Cerebellar cortex (tissue), 1 donor: ENCODE measurements at places on chromosomes 16 and 17.

GRCh38 chr16:6510261-6510660 lies 822.4 kb upstream of the RBFOX1 start:
- DNase-seq = peak; percentile 67

- no peak for DNase-seq
Observed at GRCh38 chr17:4950075-4950745, 709 bp upstream of the ENO3 start.

DNA sequence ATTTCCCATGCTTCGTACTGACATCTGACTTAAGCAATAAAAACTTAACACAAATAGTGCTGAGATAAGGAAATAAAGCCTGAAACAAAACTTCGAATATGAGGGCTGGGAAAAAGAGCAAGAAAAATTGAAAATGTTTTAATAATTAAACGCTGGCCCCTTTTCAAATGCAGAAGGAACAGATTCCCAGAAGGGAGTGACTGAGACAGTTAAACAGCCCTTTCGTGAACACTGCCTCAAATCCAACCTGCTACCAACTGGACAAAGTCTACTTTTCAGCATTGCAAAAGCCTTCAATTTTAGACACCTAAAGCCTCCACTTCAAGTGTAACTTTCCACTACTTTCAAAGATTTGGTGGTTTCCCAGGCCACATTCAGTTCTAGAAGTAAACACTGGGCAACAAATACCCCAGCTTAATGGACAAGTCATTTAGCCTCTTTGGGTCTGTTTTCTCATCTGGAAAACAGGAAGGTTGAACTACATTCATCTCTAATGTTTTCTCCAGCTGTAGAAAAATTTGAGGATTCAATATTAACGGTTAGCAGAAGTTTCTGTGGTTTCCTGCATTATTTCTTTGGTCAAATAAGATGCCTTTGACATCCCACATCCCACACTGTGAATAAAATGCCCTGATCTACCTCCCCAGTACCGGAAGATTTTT lies 11.8 kb downstream of the RFFL start:
- DNase-seq = no peak

DNA sequence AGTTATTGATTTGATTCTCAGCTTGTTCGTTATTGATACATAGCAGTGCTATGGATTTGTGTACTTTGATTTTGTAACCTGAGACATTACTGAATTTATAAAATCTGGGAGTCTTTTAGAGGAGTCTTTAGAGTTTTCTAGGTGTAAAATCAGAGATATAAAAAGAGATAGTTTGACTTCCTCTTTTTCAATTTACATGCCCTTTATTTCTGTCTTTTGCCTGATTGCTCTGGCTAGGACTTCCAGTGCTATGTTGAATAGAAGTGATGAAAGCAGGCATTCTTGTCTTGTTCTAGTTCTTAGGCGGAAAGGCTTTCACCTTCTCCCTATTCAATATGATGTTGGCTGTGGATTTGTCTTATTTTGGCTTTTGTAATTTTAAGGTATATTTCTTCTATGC lies 106.2 kb downstream of the PHKB start:
- DNase-seq = no peak

DNA sequence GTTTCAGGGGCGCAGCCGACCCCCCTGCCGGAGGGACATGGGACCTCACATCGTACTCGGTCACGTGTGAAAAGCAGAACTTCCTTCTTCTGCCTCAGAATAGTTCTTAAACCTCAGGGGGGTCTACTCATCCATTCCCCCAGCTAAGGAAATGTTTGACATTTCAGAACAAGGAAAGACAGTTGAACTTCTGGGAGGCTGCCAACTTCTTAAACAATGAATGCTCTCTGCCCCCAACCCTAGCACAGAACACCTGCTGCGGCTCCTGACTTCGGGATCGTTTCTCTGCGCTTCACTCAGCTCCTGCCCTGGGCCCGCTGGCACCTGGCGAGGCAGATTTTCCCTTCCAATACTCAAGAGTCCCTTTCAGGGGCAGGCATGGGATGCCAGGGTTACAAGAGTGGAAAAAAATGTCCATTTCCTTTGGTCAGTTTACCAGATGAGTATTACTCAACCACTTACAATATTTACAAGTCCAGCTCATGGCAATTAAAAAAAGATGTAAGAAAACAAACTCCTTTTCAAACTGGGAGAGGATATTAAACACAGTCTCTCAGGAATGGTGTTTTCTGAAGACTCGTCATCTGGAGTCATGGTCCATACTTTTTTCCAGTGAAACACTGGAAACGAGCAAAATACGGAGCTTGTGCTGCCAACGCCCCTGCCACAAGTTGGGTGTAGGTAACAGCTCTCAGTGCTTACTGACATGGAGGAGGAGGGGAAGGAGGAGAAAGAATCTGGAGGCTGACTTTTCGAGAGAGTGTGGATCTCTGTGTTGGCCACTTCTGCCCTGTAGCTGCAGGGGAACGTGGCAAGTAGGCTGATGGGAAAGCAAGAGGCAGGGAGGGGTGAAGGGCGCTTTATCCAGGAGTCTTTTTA lies 235.7 kb downstream of the NTN1 start:
- no peak for DNase-seq

DNA sequence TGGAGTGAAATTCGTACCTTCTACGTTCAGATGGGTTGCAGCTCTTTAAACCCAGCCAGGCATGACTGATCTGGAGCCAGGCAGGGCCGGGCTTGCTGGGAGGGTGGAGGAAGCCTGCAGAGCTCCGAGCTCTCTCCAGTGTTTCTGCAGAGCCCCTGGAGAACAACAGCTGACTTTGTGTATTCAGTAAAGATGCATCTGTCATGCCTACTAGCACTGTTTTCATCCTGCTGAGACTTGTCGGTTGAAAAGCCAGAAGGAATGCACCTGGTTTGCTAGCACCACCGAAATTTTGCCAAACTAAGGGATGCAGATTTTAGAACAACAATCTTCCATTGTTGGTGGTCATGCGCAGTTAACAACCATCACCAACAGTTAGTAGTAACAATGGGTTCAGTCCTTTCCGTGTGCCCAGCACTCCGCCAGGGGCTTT lies 22.4 kb upstream of the SCNN1B start:
- peak; percentile 29 for DNase-seq

- DNase-seq = peak; percentile 12
Observed at GRCh38 chr17:49993423-49994060, 1.5 kb downstream of the DLX3 start.

DNA sequence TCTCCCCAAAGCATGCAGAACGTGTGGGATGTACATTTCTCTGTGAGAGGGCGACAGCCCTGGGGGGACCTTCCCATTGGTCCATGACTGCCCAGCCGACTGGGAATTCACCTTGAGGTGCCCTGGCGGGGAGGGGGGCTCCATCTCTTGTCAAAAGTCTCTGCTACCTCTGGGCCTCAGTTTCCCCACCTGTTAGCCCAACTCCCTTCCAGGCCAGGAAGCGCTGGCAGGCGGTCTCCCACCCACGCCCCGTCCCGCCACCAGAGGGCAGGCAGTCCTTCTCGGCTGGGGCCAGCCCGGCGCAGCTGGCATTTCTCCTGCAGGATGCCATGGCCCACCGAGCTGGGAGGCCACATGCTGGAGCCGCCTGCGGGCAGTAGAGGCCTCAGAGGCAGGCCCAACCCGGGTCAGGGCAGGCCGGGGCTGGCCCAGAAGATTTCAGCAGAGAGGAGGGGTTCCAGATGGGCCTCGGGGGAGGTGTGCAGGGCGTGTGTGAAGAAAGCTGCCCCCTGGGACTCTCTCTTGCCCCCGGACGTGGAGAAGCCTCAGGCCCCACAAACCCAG lies 16.6 kb downstream of the CD7 start:
- peak; percentile 48 for DNase-seq

DNA sequence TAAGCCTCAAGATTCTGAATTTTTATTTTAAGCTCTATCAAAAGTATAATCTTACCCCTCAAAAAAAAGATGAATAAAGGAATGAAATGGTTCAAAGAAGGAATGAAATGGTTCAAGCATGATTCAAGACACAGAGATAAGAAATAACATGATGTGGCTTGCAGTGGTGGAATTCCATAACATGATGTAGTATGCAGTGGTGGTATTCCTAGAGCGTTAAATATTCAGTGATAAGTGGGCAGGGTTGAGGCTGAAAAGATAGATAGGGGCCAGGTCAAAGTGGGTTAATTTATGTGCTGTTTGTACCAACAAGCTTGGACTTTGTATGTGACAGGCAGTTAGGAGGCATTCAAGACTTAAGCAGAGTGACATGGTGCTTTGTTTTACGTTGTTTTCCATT lies 29.6 kb downstream of the TNRC6A start:
- DNase-seq = no peak

GRCh38 chr17:42678951-42679491 lies 2.2 kb upstream of the PLEKHH3 start:
- DNase-seq = peak; percentile 85

- no peak for DNase-seq
Observed at GRCh38 chr17:61379457-61380216, 20.0 kb upstream of the TBX2 start.

GRCh38 chr16:74695450-74696422 lies 4.9 kb downstream of the MLKL start:
- DNase-seq = peak; percentile 82

DNA sequence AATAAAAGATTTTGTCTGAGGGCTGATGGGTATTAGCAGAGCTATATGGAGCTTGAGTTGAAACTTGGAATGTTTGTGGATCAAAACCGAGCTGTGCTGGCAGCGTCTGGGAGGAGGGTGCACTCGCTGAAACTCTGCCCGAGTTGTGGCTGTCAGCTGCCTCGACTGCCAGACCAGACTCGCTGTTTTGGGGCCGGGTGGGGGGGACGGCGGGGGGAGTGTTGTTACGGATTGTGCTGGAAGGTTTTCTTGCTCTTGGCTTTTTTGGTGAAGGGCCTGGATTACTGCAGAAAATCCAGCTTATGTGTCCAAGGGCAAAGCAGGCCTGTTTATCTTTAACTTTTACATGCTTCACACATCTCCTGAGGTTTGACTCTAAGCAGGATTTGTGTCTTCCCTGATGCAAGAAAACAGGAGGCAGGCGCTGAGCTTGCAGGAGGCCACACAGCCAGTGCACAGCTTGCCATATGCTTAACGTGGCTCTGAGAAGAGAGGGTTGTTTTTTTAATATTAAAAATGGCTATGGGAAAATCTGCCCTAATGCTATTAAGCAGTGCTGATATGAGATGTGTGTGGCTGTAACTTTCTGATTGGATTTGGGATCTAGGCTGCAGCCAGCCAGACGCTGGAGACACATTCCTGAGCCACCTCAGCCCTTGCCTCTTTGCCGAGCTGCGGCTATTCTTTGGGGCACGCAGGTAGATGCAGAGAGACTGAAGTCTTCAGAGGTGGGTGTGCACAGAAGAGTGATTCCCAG lies 20.5 kb upstream of the RPTOR start:
- peak; percentile 37 for DNase-seq

GRCh38 chr17:49875685-49876084 lies 27.8 kb upstream of the TAC4 start:
- no peak for DNase-seq

DNA sequence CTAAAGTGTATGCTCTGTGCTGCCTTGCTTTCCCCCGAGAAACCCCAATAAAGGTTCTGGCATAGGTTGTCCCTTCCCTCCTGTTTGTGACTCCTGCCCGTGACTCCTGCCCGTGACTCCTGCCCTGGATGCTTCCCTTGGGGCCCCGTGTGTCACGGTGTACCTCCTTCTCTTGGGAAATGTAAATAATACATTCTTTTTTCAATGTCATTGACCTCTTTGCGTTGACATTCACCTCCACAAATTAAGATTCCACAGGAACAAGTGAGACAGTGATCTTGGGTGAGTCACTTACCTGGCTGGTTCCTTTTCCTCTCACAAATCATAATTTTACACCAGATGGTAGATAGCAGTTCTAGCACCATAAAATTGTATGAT lies 632 bp downstream of the CCL15 start:
- DNase-seq = no peak

- no peak for DNase-seq
Observed at GRCh38 chr16:1295465-1295864, 14.0 kb upstream of the UBE2I start.

- no peak for DNase-seq
Observed at GRCh38 chr17:29256735-29257466, 10.2 kb downstream of the CRYBA1 start.

DNA sequence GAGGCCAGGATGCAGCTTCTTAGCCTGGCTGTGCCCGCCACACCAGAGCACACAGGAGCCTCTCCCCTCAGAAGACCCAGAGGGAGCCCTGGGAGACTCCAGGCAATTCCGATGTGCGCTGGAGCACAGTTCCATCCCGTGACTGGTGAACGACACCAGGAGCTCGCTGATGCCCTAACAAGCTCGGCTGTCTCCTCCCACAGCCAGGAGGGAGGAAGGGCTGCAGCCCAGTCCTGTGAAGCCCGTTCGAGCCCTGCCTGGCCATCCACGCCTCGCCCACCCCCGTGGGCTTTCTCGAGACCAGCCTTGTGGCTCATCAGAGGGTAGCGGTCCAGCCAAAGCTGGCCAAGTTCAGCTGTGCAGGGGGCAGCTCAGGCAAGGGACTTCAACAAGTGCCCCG lies 21.8 kb upstream of the RASD1 start:
- no peak for DNase-seq

DNA sequence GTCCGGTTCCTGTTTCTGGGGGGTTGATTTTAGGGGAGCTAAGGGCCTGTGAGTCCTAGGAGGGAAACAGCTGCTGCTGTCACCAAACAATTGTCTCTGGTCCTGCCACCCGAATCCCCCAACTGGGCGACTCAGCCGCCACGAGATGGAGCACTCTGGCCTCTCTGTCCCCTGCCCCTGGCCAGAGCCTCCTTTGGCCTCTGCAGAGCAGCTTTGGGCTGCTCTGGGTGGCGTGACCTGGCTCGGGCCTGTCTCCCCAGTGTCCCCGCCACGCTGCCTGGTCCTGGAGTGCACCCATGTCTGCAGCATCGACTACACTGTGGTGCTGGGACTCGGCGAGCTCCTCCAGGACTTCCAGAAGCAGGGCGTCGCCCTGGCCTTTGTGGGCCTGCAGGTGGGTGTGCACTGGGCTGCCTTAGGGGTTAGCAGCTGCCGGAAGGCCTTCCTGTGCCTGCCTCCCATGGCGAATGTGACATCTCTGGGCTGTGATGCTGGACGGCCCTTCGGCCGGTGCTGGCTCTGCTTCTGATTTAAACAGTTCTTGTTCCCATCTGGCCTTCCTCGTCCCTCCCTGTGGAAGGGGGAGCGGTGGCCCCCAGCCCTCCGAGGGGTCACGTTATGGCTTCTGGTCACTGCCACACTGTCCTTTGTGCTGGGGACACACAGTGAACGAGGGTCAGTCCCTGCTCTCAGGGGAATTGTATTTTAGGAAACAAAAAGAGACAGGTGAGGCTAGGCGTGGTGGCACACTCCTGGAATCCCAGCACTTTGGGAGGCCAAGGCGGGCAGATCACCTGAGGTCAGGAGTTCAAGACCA lies 11.6 kb upstream of the RNF213 start:
- no peak for DNase-seq

DNA sequence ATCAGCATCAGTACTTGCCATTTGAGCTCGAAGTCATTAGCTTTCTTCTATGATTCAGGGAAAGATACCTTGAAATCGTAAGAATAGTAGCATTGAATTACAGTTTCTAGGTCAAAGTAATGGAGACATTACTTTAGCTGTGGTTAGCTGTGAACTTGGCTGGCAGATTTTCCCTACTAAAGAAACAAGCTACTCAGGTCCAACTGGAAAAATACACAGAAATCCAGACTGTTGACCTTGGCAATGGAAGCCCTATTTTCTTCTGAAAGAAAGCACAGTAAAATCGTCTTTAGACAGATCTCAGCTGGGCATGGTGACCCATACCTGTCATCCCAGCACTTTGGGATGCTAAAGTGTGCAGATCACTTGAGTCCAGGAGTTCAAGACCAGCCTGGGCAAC lies 13.4 kb upstream of the DNAJA2 start:
- DNase-seq = no peak
